ENCODE measurements at places on chromosomes 4 and X.

GRCh38 chr4:32140636-32141035 is 1420.5 kb downstream of the PCDH7 start:
- DNase-seq, result peak; percentile 88

- DNase-seq, result no peak
Observed at GRCh38 chrX:151983186-151983585, 8.7 kb upstream of the GABRE start.

GRCh38 chr4:133058701-133059100 is 90.4 kb upstream of the PCDH10 start:
- DNase-seq, result no peak

GRCh38 chrX:20514358-20514757 is 247.6 kb upstream of the RPS6KA3 start:
- DNase-seq, result peak; percentile 57

DNA sequence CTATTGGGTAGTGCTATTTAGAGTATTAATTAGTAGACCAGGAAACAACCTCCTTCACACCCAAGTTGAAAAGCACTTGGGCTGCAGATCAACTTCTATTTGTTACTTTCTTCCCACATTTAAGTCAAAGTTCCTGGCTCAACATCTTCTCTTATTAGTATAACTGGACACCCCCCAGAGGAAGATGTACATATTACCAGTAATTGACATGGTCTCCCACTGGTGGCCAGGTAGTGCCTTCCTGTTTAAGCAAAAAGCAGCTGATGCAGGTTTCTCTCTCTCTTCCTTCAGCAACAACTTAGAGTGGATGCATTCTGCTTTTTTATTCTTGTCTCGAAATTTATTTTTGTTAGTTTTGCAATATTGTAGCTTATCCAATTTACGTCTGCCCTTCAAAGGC is 438.1 kb downstream of the GBA3 start:
- DNase-seq, result no peak

- no peak for DNase-seq
Observed at GRCh38 chr4:127000110-127000509, 632.6 kb upstream of the INTU start.

- DNase-seq, result no peak
Observed at GRCh38 chr4:165931741-165932140, 58.7 kb downstream of the TLL1 start.

DNA sequence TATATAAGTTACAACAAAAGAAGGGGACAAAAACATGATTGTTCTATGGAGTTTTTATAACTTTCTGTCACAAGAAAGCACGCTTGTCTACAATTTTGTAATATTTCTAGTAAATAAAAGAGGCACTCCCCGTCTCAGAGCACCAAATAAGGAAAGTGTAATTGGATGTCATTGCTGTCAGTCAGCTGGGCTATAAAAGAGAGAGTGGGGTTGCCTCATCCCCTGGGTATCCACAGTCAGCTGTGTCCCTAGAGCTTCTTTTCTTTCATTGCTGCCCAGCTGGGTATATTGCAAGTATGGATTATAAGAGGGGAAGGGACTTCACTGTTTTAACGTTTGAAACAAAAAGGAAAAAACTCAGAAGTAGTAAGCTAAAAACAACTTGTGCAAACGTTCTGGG is 61.3 kb downstream of the NPNT start:
- no peak for DNase-seq

- DNase-seq, result no peak
Observed at GRCh38 chr4:73600954-73601353, 19.3 kb downstream of the RASSF6 start.

DNA sequence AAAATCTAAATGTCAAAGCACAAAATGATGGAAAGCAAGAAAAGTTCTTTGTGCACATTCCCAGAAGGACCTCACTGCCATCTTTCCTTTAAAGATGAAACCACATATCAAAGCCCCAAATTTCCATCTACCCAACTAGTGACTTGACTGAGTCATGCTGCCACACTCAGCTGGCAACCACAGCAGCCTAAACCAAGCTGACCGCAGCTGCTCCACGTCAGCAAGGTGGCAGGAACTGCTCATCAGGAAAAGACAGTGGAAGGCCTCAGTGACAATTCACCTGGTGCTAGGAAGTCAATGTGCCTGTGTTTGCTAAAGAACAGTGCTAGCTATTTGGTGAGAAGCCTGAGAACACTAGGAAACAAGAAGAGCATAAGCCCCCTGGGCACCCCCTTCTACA is 26.1 kb downstream of the ACOX3 start:
- DNase-seq, result no peak

DNA sequence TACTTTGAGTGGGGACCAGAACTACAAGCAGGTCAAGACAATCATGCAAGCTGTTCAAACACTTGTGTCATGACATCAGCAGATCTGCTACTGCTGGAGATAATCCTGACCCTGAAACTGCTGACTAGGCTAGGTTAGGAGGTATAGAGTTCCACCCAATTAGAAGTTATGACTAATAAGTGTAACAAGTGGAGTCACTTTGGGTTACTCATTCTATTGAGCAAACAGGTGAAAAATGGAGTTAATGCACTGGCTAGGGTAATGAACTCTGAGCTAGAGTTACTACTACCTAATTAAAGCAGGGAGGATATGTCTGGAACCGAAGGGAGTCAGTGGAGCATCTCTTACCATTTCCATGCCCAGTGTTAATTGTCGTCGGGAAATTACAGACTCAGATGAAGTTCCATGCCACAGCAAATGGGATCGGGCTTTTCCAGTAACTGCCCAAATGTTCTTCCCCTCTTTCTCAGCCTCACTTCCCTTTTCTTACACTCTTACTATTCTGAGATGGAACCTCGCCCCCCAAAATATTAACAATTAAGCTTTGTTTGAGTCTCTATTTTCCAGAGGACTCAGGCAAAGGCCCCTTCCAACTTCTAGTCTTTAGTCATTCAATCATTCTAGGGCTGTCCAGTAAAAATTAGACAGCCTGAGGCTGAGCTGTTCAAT is 19.8 kb upstream of the MANBA start:
- DNase-seq, result peak; percentile 24

DNA sequence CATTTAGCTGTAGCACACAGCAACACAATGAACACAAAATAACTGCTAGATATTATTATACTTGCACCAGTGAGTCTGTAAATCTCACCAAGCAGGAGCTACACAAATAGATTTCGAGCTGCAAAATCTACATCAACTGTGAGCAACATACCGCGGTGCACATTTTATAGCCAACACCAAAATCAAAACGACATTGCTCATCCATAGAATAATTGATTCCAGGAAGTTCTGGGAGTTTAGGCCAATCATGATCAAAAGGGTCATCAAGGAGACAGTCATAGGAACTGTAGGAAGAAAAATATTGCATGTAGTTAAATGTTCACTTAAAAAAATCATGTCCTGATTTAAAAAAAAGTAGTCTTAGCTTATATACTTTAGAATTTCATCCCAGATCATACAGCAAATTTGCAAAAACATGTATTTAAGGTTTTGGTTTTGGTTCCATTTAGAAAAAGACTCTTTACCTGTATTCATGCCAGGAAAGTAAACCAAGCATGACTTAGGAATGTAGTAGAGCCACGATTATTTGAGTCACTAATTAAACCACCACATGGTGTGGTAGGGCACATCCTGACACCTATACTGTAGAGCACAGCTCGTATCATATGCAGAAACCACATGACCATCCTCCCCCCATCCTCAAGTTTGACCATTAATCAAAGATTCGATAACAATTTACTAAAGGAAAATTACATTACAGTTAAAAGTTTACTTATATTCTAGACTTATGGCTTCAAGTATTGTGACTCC is 250.4 kb downstream of the ADAMTS3 start:
- DNase-seq, result no peak

GRCh38 chr4:54120518-54120917 is 20.6 kb downstream of the GSX2 start:
- DNase-seq, result no peak

DNA sequence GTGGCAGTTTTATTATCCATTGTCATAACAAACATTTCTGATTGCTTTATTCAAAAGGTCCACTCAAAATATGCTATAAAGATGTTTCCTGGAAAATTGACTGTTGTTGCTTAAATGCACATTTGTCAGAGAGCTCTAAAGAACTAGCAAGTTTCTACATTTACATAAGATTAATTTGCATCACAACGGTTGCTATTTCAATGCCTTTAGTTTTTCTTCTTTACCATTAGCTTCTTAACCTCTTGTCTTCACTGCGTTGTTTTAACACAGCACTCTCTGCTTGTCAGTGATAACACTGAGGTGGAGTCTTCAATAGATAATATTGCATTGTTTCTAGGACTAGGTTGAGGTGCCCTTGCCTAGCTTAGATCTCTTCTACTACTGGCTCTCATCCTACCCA is 76.7 kb upstream of the GALNT7 start:
- no peak for DNase-seq

- no peak for DNase-seq
Observed at GRCh38 chrX:19852014-19853005, 35.1 kb downstream of the SH3KBP1 start.

DNA sequence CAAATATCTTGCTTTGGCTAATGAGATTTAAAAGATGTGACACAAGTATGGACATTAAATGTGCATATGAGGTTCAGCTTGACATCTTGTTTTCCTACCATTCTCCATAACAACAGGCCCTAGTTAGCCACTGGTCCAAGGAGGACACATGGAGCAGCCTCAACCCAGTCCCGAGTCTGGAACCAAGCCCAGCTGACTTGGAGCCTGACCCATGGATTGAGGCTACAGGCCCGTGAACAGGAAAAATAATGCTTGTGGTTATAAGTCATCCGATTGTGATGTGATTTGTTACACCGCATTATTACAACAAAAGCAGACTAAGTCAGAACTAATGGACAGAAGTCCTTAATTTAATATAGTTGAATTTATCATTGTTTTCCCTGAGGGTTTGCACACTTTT is 123.2 kb upstream of the BANK1 start:
- no peak for DNase-seq

DNA sequence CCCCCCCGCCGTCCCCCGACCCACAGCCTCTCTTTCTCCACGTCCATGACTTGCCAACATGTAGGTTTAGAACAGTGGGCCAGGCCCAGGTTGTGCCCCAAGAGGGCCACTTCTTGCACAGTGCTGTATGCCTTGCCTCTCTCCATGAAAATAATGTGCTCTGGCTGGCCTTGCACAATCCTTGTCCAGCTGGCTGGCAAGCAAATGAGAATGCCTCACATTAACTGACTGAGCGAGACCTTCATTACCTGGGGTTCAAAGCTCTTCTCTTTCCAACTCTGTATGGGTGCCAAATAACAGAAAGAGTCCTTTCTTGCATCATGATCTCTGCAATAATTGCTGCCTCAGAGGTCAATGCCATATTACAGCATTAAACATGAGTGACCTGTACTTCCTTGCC is 416.6 kb downstream of the FGF13 start:
- DNase-seq, result no peak

DNA sequence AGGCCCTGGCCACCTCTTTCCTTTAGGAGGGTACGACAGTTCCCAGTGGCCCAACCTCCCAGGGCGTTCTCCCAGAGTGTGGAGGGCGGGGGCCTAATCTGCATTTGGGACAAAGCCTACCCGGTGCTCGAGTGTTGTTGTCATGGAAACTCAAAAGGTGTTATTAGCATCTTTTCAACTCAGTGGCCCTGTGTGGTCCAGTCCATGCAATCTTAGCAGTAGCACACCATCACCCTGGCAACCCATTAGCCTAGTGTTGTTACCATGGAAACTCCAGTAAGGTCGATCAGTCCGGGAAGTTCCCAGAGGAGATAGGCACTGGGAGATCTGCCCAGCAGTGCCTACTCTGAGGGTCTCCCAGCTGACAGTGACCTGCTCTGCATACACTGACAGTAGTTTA is 20.2 kb downstream of the APLN start:
- DNase-seq, result no peak

GRCh38 chr4:53559021-53559620 is 32.2 kb downstream of the LNX1 start:
- no peak for DNase-seq

- no peak for DNase-seq
Observed at GRCh38 chr4:181877329-181877848, 365.8 kb upstream of the TENM3 start.

DNA sequence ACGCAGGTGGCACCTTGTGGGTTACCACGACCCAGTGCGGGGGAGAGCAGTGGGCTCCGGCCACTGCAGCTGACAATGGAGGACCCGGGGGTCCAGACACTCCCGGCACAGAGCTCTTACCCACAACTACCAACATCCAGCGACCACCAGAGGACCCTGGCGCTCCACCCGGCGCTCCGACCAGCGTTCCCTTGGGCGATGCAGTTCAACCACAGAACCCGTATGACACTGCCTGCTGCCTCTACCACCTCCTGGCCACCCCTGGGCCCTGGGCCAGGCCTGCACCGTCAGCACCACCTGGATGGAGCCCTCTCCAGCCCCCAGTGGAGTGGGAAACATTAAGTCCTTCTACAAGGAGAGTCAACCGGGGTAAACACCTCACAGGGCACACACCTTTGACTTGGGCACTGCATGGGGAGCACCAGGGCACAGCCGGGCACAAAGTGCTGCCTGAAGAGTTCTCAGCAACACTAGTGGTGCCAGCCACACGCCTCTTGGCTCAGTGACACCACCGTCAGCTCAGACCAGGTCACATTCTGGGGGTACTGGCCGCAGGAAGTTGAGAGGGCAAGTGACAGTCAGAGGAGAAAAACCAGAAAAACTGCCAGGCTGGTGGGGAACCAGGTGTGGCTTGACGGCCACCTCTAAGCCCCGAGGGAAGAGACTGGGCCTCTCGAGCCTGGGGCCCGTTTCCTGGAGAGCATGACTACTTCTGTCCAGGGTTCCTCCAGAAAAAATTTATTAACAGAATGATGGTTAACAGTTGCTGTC is 2.6 kb downstream of the CTBP1 start:
- no peak for DNase-seq

DNA sequence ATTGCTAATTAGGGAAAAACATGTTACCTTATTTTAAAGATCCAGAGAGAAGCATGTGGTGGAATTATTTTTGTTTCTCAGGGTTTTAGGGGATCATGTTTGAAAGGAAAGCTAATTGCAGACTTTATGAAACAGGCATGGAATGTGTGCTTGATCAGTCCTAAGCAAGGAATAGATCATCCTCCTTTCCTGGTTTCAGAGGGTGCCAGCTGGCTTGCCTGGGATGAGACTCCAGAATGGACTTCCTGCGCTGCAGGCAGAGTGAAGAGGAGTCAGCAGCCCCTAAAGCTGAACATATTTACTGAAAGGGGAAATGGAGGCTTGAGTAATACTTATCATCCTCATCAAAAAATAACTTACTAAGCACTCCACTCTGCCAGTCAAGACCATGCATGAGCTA is 13.3 kb downstream of the FGF5 start:
- no peak for DNase-seq

DNA sequence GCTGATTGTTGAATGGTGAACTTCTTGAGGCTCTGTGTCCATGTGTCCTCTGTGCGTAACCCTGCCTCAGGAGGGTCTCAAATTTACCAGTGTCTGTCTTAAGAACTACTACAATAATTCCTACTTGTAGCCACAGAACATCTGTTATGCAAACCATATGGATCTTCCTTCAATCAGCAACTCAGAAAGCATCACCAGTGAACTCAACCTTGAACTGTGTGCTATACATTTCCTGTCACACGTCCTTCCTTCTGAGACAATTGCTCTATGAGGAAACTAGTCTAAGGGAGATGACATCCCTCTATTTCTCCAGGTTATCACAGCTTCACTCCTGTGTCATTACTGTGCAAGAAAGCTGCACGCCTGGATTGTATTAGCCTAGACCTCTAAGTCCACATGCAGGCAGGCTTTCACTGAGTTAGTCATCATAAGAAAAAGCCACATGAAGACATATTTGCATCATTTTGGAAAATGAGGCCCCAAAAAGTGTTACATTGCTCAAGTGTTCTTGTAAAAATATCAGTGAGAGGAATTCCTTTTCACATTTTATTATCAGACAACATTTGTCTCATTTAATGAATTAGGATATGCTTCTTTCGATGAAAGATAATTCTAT is 157.8 kb downstream of the AFF2 start:
- no peak for DNase-seq

All from non-pigmented ciliary epithelial cell (primary cell).